IMR-90 (cell line): ENCODE measurements at places on chromosomes 6 and 20. TPM values are rescaled to one million over a fixed set of nuclear protein-coding genes. Genes with fewer than 3 reads are reported as not detected.

DNA sequence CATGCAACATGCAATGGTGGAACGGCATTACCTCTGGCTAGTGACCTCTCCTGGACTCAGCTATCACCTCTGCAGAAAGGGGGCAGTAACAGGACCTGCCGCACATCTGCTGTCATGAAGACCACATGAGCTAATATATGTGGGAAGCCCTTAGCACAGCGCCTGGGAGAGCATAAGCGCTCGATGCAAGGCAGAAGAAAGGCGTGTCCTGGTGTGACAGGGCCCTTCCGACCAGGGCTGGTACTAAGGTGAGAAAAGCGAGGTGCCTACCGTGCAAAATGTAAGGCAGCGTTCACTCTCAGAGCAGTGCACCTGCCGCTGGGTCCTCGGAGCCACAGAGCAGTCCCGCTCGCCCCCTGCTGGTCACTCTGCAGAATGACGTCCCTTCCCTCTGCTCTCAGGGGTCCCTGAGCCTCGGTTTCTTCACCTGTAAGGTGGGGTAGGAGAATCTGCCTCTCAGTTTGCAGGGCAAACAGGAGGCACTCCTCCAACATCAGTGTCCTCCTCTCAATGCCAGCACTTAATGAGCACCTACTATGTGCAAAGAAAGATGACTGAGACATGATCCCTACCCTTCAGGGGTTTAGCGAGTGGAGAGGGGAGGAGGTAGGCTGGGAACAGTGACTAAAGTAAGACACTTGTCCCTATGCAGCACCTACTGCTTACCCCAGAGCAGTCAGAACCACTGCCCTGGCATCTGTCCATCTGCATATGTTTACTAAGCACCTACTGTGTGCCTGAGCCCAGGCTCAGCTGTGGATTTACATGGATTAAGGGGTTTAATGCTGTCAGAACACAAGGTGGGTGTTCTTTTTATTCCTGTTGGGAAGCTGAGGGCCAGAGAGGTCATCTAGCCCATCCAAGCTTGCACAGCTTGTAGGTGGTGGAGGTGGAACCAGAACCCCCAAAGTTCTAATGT, 41.1 kb upstream of the PTGIS start:
- DNase-seq, result no peak

The LEMD2 gene
- 24.4 and 26.5 TPM in 2 replicates for total RNA-seq

DNA sequence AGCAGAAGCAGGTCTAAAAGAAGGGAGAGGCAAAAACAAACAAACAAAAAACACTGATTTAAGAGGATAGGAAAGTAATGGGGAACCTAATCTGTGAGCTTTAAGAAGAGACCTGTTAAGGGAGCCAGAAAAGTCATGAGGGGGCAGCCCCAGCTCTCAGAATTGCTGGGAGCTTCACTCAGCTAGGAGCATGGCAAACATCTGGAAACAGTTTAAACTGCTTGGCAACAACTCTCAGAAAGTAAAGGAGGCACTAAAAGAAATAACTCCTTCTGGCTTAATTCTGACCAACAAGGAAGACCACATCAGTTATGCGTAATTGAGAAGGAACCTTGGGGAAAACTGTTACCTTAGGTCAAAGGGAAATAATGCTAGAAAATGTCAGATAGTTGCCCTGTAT, 121.4 kb downstream of the LAMP5 start:
- DNase-seq, result no peak

The SMLR1 gene
- total RNA-seq, result not detected in 2 replicates

DNA sequence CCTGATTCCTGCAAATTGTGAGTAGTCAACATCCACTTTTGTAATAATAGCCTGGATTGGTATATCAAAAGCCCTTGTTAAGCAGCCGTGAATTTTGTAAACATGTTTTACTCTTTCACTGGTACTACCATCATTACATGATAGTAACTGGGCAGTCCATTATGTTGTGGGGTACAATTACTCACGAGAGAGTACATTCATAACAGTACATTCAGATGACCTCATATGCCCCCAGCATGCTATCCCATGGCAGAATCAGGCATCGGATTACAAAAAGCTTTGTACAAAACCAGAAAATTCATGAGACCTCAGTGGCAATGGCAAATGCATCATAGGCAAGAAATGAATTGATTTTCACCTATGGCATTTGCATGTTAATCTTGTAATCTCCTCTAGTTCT, 166.2 kb downstream of the EPM2A start:
- peak; percentile 47 for DNase-seq

DNA sequence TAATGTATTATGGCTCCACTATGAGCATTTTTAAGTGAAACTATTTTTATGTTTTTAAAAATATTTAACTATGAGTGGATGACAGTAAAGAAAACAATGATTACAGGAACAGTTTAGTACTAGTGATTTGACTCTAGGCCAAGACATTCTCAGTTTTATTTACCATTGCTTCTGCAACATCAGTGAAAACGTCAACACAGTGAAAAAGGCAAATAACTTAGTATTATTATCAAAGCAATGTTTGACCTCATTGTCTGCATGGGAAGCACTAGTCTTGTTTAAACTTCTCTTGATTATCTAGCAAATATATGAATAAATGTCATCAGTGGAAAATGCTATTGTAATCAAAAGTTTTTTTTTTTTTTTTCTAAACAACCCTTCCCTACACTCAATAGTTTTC, 165.0 kb downstream of the HTR1B start:
- peak; percentile 5 for DNase-seq

DNA sequence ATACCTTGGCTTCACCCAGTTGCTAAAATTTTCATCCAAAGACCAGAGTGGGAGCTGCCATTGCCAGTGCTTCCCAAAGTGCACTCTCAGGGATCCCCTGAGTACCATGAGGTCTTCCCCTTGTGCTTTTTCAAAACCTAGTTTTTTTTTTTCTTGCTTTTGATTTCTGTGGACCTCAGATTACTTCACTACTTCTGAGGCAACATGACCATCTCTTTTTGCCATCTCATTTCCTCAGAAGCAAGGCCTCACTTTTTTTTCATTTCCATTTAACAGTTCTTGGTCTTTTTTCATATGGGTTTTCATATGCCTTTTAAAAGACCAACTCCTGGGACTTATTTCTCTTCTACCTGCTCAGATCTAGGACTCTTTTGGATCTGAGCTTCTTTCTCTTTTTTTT, 64.1 kb upstream of the MMS22L start:
- no peak for DNase-seq
